Common myeloid progenitor, CD34-positive (primary cell): ENCODE measurements at places on chromosomes 6 and 20.

GRCh38 chr6:90226257-90226656 lies 70.4 kb downstream of the BACH2 start:
- no peak for DNase-seq

- no peak for DNase-seq
Observed at GRCh38 chr6:51257938-51258337, 439.3 kb downstream of the TFAP2B start.

DNA sequence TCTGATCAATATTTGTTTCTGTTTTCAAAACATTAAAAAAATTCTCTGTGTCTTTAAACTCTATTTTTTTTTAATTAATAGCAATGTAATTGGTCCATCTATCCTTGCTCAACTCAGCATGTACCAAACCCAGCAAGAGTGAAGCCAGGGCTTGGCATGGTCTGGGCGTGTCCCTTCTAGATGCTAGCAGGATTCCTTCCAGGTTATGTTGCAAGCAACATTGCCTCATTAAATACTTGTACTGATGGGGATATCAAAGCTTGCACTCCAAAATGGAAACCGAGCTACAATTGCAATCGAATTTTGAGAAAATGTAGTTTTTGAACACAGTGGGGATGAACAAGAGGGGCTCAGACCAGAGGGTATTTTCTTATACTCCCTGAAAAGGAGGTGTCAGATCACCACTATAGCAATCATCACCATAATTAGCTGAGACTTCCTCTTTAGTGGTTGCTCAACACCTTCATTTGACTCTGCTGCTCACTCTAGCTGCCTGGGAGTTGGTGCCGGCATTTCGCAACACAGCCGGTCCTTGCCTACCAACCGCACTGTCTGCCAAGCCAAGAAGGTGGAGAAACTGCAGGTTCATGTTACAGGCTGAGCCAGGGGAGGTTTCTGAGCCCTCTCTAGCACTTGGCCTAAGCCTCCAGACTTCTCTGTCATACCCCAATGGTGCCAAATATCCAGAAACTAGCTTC lies 67.8 kb upstream of the RALGAPA2 start:
- peak; percentile 83 for DNase-seq

DNA sequence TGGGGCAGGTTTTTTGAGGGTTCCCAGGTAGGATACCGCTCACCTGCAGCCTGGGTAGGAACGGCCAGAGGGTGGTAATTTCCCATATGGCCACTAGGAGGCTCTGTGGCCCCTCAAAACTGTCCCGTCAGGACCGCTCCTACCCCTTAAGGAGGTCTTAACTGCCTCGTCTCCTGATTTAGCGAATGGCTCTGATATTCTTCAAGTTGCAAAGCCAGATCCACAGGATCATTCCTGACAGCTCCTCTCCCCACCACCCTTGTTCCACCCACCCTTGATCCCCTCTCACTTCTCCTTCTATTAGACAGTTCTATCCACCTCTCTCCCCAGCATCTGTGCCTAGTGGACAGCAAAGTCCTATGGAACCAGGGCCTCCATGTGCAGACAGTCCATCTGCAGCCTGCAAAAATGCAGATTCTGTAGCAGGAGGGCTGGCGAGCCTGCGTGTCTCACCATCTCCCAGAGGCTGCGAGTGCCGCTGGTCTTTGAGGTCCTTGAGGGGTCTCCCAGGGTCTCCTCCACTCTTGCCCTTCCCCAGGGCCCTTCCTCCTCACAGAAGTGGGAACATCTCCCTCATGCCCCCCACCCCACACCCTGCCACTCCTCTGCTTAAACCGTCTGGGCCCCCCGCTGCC lies 34.3 kb upstream of the ZBP1 start:
- peak; percentile 74 for DNase-seq

- no peak for DNase-seq
Observed at GRCh38 chr6:96856856-96857255, 19.6 kb upstream of the GPR63 start.

DNA sequence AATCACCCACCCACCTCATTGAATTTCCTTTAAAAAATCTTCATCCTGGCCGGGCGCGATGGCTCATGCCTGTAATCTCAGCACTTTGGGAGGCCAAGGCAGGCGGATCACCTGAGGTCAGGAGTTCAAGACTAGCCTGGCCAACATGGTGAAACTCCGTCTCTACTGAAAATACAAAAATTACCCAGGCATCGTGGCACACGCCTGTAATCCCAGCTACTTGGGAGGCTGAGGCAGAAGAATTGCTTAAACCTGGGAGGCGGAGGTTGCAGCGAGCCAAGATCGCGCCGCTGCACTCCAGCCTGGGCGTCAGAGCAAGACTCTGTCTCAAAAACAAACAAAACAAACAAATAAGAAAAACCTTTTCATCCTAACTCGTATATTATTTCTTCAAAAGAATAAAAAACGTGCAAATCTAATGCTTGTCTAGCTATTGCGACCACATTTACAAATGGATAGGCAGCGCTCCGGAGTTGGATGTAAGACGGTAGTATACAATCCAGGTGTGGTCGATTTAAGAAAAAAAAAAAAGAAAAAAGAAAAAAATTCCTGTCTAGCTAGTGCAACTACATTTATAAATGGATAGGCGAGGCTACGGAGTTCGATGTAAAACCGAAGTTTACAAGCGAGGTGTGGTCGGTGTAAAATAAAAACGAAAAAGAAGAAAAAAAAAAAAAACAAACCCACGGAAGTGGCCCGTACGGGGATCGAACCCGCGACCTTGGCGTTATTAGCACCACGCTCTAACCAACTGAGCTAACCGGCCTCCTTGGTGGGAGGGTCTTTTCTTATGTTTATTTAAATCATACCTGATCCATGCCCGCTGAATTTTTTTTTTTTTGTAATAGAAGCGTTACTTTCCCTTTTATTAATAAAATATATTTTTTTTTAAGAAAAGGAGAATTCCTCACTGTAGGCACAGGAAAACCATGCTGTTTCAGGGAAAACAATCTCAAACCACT lies 70.7 kb upstream of the PRSS16 start:
- DNase-seq: peak; percentile 69
